Stimulated activated naive B cell treated with anti-CD40 and anti-IgM and Interleukin-4, amounts not matched to agents 10 μg/mL and 1 μg/mL and 100 μg/mL, for 72 hours (primary cell): ENCODE measurements at places on chromosomes 12 and 14.

DNA sequence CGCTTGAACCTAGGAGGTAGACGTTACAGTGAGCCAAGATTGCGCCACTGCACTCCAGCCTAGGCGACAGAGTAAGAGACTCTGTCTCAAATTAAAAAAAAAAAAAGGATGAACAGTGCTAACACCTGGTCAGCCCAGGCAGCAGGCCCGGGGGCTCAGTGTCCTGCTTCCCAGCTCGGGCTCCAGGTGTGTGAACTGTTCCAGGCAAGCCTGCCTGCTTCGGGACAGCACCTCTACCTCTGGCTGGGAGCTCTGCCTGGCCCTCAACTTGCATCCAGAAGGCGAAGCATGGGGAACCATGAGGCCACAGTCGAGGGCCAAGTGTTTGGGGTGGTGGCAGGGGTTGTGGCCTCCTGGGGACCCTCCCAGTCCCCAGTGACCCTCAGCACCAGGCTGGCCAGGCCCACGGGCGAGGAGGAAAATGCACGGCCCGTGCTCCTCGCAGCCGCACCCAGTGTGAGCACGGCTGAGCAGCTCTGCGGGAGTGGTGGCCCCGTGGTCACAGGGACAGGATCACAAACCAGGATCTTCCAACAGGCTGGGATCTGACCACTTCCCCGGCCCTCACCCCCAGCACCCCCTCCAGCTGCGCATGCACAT, 15.5 kb downstream of the CDCA4 start:
- DNase-seq: no peak

DNA sequence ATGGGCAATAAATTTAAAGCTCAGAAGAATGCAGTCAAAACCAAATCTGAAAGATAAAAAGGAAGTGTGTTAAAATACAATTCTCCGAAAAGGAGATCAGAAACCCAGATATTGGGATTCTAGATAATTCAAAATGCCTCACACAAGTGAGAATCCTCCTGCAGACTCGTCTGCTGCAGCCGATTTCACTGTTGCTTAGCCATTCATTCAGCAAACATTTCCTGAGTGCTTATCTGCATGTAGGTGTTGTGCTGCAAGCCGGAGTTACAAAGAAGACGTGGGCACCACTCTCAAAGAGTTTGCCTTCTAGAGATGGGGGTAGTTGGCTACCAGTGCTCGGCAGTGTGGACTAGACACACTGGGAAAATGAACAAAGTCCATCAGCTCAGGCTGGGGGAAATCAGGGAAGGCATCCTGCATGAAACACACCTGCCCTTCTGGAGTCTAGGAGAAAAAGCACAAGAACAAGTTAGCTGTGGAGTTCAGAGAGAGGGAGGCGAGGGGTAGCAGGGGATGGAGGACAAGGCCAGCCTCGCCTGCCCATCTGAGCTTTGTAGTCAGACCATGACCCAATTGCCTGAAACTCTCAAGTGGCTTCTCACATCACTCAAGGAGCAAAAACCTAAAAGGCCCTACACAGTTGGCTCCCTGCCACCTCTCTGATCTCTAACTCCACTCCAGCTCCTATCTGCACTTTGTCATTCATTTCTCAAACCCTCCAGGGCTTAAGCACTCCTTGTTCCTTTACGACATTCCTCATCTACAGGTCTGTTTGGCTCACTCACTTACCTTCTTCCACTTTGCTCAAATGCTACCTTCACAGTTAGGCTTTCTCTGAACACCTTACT, 310.0 kb upstream of the DDHD1 start:
- no peak for DNase-seq

GRCh38 chr12:9144730-9145106, 29.0 kb upstream of the A2M start:
- no peak for DNase-seq

GRCh38 chr12:1518591-1519516, 75.5 kb downstream of the FBXL14 start:
- DNase-seq: no peak

- DNase-seq: no peak
These were observed 12.2 kb downstream of the FAIM2 start for GRCh38 chr12:49891476-49891875.

- no peak for DNase-seq
These were observed 543 bp upstream of the GLIPR1 start for GRCh38 chr12:75479963-75480461.

DNA sequence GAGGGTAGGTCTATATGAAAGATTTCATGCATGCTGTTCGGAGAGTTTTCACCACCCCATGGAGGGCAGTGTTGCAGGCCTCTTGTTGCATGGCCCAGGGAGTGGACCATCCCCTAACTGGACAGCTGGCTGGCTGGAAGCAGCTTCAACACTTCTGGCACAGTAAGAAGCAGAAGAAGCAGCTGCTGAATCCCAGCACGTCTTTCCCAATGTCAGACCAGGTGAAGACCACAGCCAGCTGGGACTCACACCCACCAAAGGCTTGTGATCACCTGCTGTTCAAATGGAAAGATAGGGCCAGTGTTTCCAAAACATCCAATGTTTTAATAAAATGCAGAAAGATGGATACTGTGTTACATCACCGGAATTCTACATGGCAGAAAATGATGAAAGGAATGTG, 1423.6 kb downstream of the AACS start:
- DNase-seq: no peak

GRCh38 chr14:97218691-97219430, 421.7 kb downstream of the VRK1 start:
- no peak for DNase-seq

DNA sequence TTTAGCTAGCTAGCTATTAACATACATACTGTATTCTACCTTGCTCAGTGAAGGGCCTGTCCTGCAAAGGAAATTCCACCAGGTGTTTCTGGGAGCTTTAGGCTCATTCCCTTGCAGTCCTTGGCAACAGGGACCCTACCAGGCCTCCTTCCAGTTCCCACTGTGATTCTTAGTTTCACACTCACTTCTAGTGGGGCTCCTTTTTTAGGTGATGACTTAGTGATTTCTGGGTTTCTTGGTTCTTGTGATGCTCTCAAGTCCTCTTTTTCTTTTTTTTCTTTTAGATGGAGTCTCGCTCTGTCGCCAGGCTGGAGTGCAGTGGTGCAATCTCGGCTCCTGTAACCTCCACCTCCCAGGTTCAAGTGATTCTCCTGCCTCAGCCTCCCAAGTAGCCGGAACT, 10.4 kb upstream of the STRN3 start:
- DNase-seq: no peak

- DNase-seq: no peak
These were observed 155.6 kb upstream of the TMCC3 start for GRCh38 chr12:94805749-94806529.

DNA sequence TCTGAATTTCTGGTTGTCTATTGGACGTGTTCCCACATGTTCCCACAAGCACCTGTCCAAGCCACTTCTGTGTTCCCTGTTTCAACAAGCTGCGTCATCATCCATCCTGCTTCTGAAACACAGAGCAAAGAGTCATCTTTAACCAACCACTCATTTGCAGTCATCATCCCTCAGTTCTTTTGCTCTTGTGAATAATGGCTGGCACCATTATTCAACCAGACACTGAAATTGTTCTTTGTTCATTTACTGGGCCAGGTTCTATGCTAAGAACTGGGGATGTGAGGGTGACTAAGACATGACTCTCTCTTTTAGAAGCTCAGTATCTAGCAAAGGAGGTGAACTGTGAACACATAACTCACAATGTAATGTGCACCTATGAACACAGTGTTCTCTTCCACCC, 40.7 kb upstream of the ANO4 start:
- no peak for DNase-seq

DNA sequence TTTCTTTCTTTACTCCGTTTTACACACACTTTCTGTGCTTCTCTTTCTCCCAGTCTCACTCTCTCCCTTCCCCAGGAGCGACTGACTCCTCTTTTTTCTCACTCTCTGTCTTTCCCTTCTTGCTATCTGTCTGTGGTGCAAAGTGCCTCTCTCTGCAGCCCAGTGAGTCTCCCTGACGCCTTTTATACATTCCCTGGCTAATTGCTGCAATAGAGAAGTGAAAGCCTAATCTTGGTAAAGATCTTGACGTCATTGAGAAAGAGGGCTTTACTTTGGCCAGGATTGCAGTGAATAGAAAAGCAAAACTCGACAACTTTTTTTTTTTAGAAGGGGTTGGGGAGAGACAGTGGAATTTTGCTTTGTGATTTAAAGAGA, 706 bp upstream of the DIO2 start:
- no peak for DNase-seq
